Kidney (tissue), 22 donors: ENCODE measurements at places on chromosomes 7 and 10. TPM values are rescaled to one million over a fixed set of nuclear protein-coding genes. Genes with fewer than 3 reads are reported as not detected.
A peak's percentile ranks its signal among the peaks of the same experiment; 100 is the strongest.

CALHM3 gene
- total RNA-seq: not detected

PAPOLB gene
- total RNA-seq: 0.06 TPM

AGAP9 gene
- 10.3 TPM for total RNA-seq

FAM221A gene
- total RNA-seq: 8.6 TPM

SOSTDC1 gene
- total RNA-seq: 13.4 TPM

A1CF gene
- 3.7 TPM for total RNA-seq

GRCh38 chr10:125064681-125065492 lies 95.5 kb downstream of the CTBP2 start:
- H3K27ac ChIP-seq: peak overlapping the region; percentile 84
- H3K27me3 ChIP-seq: no peaks in the 10 kb centered on the region
- peaks cover 4% of the 10 kb centered on the region for H3K36me3 ChIP-seq
- DNase-seq: peak; percentile 84
- H3K4me1 ChIP-seq: peaks cover 24% of the 10 kb centered on the region

DNA sequence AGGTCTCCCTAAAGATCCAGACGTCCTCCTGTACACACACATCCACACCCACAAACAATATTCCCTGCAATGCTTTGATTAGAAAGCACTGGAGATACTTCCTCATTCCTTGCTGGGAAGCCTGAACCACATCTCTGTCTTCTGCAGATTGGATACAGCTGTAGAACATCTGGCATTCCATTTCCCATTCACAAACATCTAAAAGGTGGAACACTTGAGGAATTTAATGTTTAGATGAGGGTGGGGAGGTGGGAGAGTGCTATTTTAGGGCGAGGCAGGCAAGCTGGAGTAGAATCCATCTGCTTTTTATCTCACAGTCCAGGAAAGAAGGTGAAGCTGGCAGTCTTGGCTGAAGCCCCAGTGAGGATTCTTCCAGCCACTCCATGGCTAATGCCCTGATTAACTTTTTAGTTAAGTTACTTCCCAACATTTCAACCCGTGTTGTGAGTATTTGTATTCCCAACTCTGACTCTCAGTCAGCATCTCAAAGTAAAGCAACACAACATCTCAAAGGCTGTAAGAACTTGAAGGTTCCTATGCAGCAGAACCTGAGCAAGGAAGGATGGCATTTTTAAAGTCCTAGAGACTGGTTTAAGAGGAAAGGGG lies 46.1 kb downstream of the CYTH3 start:
- DNase-seq: no peak
- no peaks in the 10 kb centered on the region for H3K36me3 ChIP-seq
- peak overlapping the region; percentile 3 for H3K27ac ChIP-seq
- no peaks in the 10 kb centered on the region for H3K27me3 ChIP-seq
- no peak overlapping the region for H3K4me3 ChIP-seq

- no peak for DNase-seq
- H3K4me1 ChIP-seq: no peaks in the 10 kb centered on the region
- no peaks in the 10 kb centered on the region for H3K36me3 ChIP-seq
Observed at GRCh38 chr10:133013463-133013862, 71.1 kb upstream of the CFAP46 start.

DNA sequence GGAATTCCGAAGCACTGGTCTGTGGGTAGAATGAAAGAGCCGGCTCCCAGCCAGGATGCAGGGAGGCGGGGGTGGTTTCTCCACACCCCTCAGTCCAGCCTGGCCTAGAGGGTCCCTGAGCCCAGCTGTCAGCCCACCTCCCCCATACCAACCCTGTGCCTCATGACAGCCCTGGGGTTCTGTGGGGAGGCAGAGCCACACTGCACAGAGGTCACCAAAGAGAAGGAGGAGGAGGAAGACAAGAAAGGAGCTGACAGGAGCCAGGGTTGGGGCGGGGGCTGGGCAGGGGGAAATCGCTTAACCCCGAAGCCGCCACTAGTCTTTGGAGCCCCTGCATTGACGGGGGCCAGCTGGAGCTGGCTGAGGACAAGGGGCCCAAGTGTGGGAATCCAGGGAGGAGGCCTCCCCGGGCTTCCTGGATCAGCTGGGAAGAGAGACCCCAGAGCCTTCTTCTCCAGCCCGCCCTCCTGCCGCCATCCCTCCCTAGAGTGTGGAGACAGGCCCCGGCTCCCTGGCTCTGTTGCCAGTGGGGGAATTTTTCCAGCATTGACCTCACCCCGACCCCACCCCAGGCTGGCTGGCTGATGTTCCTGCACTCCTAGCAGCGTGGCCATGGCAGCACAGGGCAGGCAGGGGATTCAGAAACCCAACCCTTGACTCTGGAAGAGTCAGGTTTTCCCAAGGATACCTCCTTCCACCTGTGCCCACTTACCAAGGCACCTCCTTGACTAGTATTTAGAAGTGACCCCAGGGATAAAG lies 32.5 kb downstream of the KAZALD1 start:
- H3K4me3 ChIP-seq: no peak overlapping the region
- H3K27ac ChIP-seq: no peak overlapping the region
- no peaks in the 10 kb centered on the region for H3K4me1 ChIP-seq

DNA sequence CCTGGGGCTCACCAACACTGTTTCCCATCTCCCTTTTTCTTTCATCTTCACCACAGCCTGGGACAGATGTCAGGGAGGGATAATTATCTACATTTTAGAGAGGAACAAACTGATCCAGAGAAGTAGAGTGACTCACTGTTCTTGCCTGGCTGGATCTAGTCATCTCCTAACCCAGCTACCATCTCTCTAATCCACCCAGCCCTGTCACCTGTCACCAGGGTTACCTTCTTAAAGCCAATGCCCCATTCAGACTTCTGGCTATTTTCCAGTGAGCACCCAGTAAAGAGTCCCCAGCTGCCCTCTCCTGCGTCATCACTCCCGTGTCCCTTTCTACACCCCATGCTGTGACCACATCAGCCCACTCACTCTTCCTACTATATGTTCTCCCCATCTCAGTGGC lies 68.4 kb upstream of the DUSP5 start:
- H3K36me3 ChIP-seq: no peaks in the 10 kb centered on the region
- DNase-seq: no peak

DNA sequence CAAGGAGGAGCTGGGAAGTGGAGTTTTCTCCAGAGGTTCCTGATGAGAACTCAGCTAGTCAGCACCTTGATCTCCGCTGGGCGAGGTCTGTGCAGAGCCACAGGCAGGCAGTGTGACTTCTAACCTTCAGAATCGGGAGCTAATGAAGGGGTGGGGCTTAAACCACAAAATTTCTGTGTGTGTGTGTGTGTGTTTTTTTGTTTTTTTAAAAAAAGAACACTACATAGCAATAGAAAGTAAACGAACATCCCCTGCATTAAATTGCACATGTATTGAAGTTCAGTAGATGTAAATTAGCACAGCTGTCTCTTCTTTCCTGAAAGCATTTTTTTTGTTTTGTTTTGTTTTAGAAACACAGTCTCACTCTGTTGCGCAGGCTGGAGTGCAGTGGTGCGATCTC lies 46.2 kb downstream of the RBM17 start:
- no peak for DNase-seq
- H3K36me3 ChIP-seq: no peaks in the 10 kb centered on the region
- no peaks in the 10 kb centered on the region for H3K27me3 ChIP-seq
- H3K27ac ChIP-seq: no peak overlapping the region

GRCh38 chr7:26458466-26459145 lies 166.9 kb downstream of the SNX10 start:
- DNase-seq: no peak
- H3K4me1 ChIP-seq: no peaks in the 10 kb centered on the region
- H3K36me3 ChIP-seq: no peaks in the 10 kb centered on the region
- H3K27ac ChIP-seq: no peak overlapping the region
- H3K27me3 ChIP-seq: no peaks in the 10 kb centered on the region

DNA sequence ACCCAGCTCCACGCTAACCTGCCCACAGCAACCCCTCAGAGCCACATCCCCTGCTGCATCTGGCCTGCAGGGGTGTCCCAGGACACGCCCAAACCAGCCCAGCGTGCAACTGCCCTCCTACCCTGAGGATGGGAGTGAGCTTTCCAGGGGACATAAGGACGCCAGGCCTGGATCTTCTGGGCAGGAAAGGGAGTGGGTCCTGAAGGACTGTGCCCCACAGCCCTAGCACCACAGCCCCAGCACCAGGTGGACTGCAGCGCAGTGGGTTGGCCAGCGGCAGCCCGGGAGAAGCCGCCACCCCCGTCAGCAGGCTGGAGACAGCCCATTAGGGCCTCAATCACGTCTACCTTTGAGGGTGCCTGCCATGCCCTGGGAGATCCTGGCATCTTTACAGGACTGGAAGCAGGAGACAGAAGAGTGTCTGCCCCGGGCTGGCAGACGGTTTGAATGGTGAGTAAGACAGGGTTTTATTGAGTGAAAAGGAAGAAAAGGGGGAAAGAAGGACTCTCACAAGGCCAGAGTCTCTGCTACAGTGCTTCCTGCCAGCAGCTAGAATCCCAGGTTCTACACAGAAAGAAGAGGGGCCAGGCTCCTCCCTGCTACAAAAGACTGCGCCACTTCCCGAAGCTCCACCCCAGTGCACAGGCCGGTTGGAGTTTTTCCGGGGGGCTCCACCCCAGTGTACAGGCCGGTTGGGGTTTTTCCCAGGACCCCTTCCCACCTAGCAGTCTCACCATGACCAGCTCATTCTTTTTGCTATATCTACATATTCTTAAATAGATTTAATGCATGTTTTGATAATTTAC lies 69.8 kb upstream of the KCTD7 start:
- H3K27ac ChIP-seq: no peak overlapping the region
- no peaks in the 10 kb centered on the region for H3K27me3 ChIP-seq
- H3K4me1 ChIP-seq: no peaks in the 10 kb centered on the region
- H3K4me3 ChIP-seq: no peak overlapping the region

DNA sequence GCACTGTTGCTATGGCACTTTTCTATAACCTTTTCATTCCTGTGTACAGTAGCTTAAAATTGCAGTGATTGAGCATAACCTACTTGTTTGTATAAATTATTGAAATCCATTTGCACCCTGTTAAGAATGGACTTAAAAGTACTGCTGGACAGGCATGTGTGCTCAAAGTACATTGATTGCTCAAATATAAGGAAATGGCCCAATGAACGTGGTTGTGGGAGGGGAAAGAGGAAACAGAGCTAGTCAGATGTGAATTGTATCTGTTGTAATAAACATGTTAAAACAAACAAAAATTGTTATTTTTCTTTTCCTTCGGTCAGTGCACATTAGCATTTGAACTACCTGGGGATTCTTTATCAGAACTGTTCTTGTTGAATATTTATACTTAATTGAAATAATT lies 57.1 kb upstream of the BAMBI start:
- H3K4me3 ChIP-seq: no peak overlapping the region
- DNase-seq: no peak
- no peak overlapping the region for H3K27ac ChIP-seq
- peaks cover 41% of the 10 kb centered on the region for H3K36me3 ChIP-seq
- no peaks in the 10 kb centered on the region for H3K4me1 ChIP-seq

DNA sequence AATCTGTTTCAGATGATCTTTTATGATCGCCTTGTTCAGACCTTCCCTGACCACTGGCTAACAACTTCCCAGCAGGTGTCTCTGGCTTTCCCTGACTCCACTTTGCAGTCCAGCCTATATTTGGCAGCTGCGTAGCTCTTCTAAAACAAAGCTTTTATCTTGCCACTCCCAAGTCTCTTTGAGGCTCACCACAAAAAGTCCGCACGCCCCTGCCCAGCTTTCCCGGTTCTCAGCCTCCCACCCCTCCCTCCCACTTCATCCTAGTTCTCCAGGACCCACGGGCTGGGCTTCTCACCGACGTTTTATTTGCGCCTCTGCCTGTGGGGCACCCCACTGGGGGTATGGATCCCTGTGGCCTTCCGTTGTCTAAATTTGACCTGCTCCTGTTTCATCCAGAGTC lies 58.9 kb upstream of the USP6NL start:
- no peaks in the 10 kb centered on the region for H3K36me3 ChIP-seq
- H3K27me3 ChIP-seq: no peaks in the 10 kb centered on the region
- H3K27ac ChIP-seq: no peak overlapping the region

- peak overlapping the region; percentile 72 for H3K27ac ChIP-seq
- H3K4me3 ChIP-seq: no peak overlapping the region
- peaks cover 2% of the 10 kb centered on the region for H3K36me3 ChIP-seq
- H3K4me1 ChIP-seq: peaks cover 2% of the 10 kb centered on the region
Observed at GRCh38 chr7:100476903-100477870, 1.8 kb downstream of the TSC22D4 start.

- H3K36me3 ChIP-seq: no peaks in the 10 kb centered on the region
- H3K4me3 ChIP-seq: no peak overlapping the region
- no peak for DNase-seq
- no peak overlapping the region for H3K27ac ChIP-seq
- H3K27me3 ChIP-seq: no peaks in the 10 kb centered on the region
- H3K4me1 ChIP-seq: no peaks in the 10 kb centered on the region
Observed at GRCh38 chr7:10708447-10708846, 265.2 kb upstream of the PHF14 start.

- H3K27ac ChIP-seq: peak overlapping the region; percentile 61
- no peaks in the 10 kb centered on the region for H3K27me3 ChIP-seq
- H3K4me1 ChIP-seq: peaks cover 36% of the 10 kb centered on the region
- no peaks in the 10 kb centered on the region for H3K36me3 ChIP-seq
- H3K4me3 ChIP-seq: no peak overlapping the region
Observed at GRCh38 chr10:80415734-80416478, 7.6 kb downstream of the PRXL2A start.

DNA sequence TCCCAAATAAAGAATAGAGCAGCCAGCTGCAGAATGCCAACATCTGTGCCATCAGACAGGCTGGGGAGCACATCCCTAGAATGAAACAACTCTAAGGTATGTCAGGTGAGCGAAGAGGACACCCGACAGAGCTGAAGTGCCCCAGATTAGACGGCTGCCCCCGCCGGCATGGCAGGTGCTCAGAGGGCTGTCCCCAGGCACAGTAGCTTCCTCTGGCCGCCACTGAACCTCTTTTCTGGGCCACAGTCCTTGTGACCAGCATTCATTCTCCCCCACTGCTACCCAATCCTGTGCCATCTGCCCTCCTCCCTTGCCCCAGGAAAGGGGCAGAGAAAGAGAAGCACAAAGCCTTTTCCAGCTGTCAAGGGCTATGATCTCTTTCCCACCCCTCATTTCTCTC lies 41.7 kb downstream of the RGS10 start:
- peaks cover 2% of the 10 kb centered on the region for H3K4me1 ChIP-seq
- H3K4me3 ChIP-seq: no peak overlapping the region
- no peaks in the 10 kb centered on the region for H3K36me3 ChIP-seq
- no peaks in the 10 kb centered on the region for H3K27me3 ChIP-seq

DNA sequence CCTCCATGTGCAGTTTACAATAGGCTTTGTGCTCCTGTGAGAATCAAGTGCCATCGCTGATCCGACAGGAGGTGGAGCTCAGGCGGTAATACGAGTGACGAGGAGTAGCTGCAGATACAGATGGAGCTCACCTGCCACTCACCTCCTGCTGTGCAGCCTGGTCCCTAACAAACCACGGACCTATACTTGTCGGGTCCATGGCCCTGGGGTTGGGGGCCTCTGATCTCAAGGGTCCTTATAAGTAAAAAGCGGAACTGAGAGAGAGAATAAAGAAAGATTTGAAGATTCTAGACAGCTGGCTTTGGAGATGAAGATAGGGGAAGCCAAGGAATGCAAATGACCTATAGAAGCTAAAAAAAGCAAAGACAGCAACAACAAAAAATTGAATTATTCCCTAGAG lies 130.6 kb downstream of the PLXDC2 start:
- no peaks in the 10 kb centered on the region for H3K4me1 ChIP-seq
- H3K36me3 ChIP-seq: no peaks in the 10 kb centered on the region
- H3K27me3 ChIP-seq: no peaks in the 10 kb centered on the region
- no peak overlapping the region for H3K27ac ChIP-seq
- no peak for DNase-seq
- H3K4me3 ChIP-seq: no peak overlapping the region

- H3K4me3 ChIP-seq: no peak overlapping the region
- peaks cover 19% of the 10 kb centered on the region for H3K36me3 ChIP-seq
- no peak for DNase-seq
- H3K27ac ChIP-seq: no peak overlapping the region
- H3K4me1 ChIP-seq: no peaks in the 10 kb centered on the region
Observed at GRCh38 chr10:30459283-30459682, 25.3 kb downstream of the MAP3K8 start.
